Motor neuron (in vitro differentiated cells): ENCODE measurements at places on chromosomes 5 and 9. TPM values are rescaled to one million over a fixed set of nuclear protein-coding genes. Genes with fewer than 3 reads are reported as not detected.
A peak's percentile ranks its signal among the peaks of the same experiment; 100 is the strongest.

GRCh38 chr5:121962958-121963357, 1.2 kb downstream of the SRFBP1 start:
- ATAC-seq: no peak

DNA sequence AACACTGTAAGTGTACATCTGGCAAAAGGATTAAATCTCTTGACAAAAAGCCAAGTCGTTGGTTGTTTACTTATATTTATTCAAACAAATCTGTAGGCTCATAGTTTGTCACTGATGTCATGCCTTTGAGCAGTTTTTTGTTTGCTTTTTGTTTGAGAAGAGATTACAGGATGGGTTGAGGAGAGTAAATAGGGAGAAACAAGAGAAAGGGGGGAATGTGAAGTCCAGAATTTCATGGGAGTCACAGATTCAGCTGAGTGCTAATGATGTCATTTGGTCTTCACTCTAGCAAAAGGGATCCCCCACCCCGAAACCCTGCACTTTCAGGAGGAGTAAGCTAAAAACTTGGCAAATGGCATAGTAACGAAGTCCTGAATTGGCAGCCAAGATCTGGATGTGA, 337.4 kb downstream of the GLIS3 start:
- peak; percentile 57 for ATAC-seq

DNA sequence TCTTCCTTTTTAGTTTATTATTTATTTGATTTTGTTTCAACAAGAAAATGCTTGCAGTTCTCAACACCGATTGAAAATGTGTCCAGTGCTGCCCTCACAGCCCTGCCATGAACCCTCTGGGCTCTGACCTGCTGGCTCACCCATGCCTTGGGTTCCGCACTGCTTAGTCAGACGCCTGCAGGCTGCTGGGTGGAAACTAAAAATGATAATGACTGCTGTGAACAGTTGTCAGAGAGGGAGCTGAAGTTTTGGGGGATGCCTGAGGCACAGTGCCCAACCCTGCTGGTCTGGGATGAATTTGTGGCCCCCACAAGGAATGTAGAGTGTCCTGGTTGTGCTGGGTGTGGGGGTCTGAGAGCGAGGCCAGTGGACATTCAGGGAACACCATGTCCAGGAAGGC, 22.2 kb upstream of the CFAP157 start:
- ATAC-seq: peak; percentile 85

Gene EIF4E1B
- total RNA-seq: 0.32 and 0.47 TPM in 2 replicates

GRCh38 chr5:1133108-1133507, 21.2 kb upstream of the SLC12A7 start:
- ATAC-seq: no peak

Gene CYFIP2
- 27.4 and 32.1 TPM in 2 replicates for total RNA-seq

GRCh38 chr9:126157826-126158587, 168.6 kb upstream of the MVB12B start:
- no peak for ATAC-seq

DNA sequence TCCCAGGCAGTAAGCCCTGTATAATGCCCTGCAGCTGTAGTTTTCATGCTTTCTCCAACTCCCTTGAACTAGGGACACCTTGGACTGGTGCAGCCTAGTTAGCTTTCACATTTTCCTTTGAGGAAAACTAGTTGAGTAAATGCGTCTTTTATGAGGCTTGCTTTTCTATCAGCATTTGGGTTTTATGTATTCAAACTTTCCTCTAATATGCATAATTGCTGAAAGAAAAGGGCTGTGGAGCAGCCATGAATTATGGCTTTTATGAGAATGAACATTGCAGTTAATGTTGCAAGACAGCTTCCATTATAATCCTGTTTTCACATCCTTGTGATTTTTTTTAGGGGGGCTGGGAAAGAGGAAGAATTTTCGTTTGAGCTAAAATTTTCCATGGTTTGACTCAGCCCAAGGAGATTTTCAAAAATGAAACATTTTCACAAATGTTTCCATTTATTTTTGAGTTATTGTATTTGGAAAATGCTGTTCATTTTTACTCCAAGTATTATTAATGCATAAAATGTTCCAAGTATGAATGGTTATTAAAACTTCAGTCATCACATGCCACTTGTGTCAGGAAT, 57.9 kb upstream of the PPP3R2 start:
- ATAC-seq: no peak

DNA sequence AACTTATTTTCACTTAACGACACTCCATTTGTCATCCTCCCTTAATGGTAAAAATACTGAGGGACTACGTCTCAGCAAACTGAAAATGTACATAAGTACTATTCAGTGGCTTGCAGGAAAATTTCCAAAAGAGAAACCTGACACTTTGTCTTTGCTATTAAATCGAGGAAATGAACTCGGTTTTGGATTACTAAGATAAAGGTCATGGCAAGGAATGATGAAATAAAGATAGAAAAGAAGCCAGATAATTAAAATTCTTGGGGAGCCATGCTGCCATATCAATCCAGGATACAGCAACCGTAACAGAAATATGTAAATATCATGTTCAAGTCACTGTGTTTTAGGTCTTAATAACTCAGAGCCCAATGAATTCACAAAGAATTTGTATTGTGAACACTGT, 647.8 kb downstream of the CDH9 start:
- no peak for ATAC-seq

DNA sequence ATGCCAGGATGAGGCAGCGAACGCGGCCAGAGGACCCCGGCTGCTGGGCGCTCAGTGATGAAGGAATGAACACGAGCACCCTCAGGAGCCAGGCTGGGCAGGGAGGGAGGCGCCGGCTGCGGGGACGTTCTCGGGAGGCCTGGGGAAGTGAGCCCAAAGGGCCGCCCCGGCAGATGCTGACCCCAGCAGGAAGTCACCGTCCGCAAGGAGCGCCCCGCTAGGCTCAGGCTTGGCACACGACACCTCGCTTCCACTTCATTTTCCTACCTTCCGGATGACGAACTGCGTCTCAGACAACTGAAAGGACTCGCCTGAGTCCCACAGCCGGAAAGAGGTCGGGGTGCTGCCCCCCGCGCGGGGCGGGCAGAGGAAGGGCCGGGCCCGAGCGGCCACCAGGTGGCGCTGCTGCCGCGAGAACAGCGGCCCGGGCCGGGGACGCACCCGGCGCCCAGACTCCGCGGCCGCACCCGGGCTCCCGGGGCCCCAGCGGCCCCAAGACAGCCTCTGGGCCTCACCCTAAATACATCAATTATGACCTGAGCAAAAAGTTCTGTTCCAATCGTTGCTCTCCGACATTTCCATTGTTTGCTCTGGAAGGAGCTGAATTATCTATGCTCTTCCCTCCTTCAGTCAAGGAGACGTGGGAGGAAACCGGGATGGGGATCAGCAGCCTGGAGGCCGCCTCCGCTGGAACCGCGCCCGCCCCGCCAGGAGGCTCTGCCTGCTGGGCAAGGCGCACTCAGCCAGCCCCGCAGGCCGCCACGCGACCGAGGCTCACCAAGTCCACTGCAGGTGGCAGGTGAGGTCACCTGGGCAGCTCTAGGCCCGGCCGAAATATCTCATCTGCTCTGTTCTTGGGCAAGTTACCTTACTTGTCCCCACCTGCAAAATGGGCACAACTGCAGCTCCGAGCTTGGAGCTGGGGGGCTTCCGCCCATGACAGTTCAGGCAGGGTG, 107.0 kb downstream of the ZNF354C start:
- peak; percentile 81 for ATAC-seq

DNA sequence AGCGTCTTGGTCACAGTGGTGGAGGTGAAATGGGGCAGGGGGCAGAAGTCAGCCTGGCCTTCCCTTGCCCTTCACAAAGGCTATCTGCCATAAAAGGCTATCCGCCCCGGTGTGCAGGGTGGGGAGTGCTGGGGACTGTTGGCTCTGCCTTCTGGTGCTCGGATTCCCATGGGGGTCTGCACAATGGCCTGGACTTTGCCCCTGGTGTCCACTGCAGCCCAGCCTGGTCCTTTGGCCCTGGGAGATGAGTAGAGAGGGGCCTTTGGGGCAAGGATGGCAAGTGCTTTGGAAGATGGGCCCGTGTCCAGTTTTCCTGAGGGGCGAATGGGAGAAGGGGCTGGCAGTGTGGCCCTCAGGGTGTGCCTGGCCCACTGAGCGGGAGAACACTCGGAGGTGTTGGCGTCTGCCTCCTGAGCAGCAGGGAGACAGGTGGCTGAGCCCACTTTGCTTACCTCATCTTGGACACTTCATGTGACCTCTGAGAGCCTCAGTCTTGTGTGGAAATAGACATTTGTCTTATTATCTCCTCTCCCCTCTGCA, 69.9 kb downstream of the HSPA4 start:
- no peak for ATAC-seq

- ATAC-seq: peak; percentile 58
These were observed 102.4 kb downstream of the VAV2 start for GRCh38 chr9:133889584-133890301.

DNA sequence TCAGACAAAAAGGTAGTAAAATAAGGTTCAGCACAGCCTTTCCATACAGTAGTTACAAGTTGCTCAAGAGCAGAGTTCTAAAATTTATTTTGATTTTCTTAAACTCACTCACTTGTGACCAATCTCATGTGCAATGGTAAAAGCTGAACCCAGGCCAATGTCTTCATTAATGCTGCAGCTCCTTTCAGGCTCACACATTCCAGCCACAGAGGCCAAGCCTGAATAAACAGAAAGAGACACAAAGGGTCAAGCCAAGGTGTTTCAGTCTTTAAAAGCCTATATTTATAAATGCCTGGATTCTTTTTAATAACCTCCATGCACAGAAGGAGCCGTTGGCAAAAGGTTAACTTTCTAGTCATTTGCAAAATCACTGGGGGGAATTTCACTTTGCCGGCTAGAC, 152.5 kb downstream of the ADAMTS6 start:
- ATAC-seq: no peak

DNA sequence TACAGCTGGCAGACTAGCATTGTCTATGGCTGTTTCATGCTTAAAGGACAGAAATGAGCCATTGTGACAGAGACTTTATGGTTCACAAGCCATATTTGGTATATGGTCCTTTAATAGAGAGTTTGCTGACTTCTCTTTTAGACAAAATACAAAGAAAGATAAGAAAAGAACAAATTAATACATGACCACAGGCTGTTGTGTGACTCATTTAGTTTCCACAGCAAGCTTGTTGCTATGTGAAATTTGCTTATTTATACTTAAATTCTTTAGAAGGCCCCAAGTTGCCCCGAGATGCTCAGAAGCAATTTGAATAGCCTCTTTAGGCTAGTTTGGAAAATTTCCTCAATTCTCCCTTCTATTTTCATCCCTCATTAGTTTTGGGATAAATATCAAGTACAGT, 315.3 kb upstream of the RPS23 start:
- no peak for ATAC-seq

GRCh38 chr5:127739807-127740384, 36.7 kb downstream of the CCDC192 start:
- ATAC-seq: no peak
